HFFc6 (cell line): ENCODE measurements at places on chromosomes 4 and X. TPM values are rescaled to one million over a fixed set of nuclear protein-coding genes. Genes with fewer than 3 reads are reported as not detected.

GRCh38 chrX:115533485-115533884, 27.5 kb upstream of the PLS3 start:
- no peaks in the 10 kb centered on the region for H3K36me3 ChIP-seq
- H3K4me1 ChIP-seq: peaks cover 41% of the 10 kb centered on the region
- H3K27me3 ChIP-seq: no peaks in the 10 kb centered on the region
- peak; percentile 2 for DNase-seq
- H3K4me3 ChIP-seq: no peak overlapping the region
- no peak overlapping the region; the same call in 1 of the 2 replicates for H3K27ac ChIP-seq

GRCh38 chr4:177118596-177118995, 191.1 kb upstream of the NEIL3 start:
- peak overlapping the region; percentile 48 for H3K27ac ChIP-seq
- H3K4me3 ChIP-seq: peak overlapping the region; percentile 46
- peak; percentile 95 for DNase-seq
- H3K27me3 ChIP-seq: no peaks in the 10 kb centered on the region
- H3K4me1 ChIP-seq: peaks cover 43% of the 10 kb centered on the region

DNA sequence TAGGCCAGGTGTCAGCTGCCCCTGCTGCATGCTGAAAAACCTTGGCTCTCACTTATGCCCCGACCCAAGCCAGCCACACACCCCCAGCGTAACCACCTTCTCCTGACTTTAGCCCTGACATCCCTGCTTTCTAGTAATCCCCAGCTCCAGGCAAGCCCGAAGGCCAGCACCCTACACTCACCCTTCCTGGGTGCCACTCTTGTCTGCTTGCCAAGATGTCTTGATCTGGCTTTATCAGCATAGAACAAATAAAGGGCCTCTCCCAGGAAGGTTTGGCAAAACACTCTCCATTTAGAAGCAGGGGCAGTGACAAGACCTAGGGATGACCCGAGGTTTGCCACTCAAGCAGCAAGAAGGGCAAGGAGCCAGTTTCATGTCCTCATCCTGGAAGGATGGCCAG, 6.8 kb upstream of the MAP9 start:
- H3K27me3 ChIP-seq: peaks cover 5% of the 10 kb centered on the region
- no peaks in the 10 kb centered on the region for H3K4me1 ChIP-seq
- no peaks in the 10 kb centered on the region for H3K36me3 ChIP-seq
- no peak for DNase-seq
- H3K4me3 ChIP-seq: no peak overlapping the region
- no peak overlapping the region for H3K27ac ChIP-seq

- H3K27ac ChIP-seq: no peak overlapping the region
- no peaks in the 10 kb centered on the region for H3K36me3 ChIP-seq
- peaks cover 20% of the 10 kb centered on the region for H3K4me1 ChIP-seq
- no peak for DNase-seq
Measured at GRCh38 chr4:99651811-99652485, 5.7 kb downstream of the C4orf54 start.

DNA sequence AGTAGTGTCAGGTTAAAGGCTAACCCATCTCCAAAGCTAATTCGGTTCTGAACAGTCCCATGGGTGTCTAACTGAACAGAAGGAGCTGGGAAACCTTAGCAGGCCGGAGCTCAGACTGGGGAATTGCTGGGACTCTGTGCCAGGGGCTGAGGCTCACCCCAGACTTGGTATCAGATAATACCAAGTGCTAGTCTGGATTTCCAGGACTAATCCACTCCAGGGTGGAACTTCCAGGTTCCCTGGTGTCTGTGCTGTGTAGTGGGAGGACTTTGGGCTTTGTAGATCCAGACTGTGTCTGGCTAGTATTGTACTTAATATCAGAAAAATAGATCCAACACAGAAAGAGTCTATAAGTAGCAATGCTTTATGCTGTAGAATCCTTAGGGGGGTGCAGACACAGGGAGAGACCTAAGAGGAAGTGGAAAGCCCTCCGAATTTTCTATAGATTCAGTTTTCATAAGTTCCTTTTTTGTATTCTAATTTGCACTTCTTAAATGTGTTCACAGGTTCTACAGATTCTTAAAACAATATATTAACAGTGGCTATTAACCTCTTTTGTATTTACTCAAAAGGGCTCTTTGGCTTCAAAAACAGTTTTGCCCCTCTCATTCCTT, 4.1 kb downstream of the ZNF827 start:
- H3K4me3 ChIP-seq: peak overlapping the region; percentile 96
- peak overlapping the region; percentile 97; the same call in 1 of the 2 replicates for H3K27ac ChIP-seq
- DNase-seq: no peak
- H3K36me3 ChIP-seq: peaks cover 5% of the 10 kb centered on the region; the same call in 1 of the 2 replicates
- H3K27me3 ChIP-seq: no peaks in the 10 kb centered on the region; the same call in 1 of the 2 replicates
- peaks cover 60% of the 10 kb centered on the region for H3K4me1 ChIP-seq

GRCh38 chrX:154534526-154535322, 11.9 kb downstream of the G6PD start:
- DNase-seq: peak; percentile 67
- peaks cover 4% of the 10 kb centered on the region; the same call in 1 of the 2 replicates for H3K4me1 ChIP-seq
- H3K27ac ChIP-seq: no peak overlapping the region; the same call in 1 of the 2 replicates
- peaks cover 5% of the 10 kb centered on the region; the same call in 1 of the 2 replicates for H3K36me3 ChIP-seq
- H3K27me3 ChIP-seq: peaks cover 3% of the 10 kb centered on the region

- no peaks in the 10 kb centered on the region; the same call in 1 of the 2 replicates for H3K27me3 ChIP-seq
- DNase-seq: no peak
Measured at GRCh38 chrX:120486786-120487185, 17.7 kb upstream of the LAMP2 start.

DNA sequence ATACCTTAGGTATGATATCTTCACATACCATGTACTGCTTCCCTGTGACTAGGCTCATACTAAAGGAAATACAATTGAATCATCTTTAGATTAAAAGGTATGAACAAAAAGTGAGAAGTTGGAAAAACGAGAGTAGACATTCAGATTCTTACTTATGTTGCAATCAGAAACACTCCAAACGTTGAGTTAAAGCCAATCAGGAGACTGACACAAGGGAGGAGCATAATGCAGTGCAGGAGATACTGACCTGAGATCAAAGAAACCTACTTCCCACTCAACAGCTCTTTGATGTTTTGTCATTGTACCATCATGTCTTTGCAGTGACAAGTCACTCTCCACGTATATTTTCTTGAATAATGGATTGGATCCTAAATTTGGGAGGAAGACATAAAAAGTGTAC, 8.9 kb upstream of the PCDH18 start:
- no peaks in the 10 kb centered on the region for H3K27me3 ChIP-seq
- H3K27ac ChIP-seq: peak overlapping the region; percentile 70; the same call in 1 of the 2 replicates
- H3K36me3 ChIP-seq: no peaks in the 10 kb centered on the region
- H3K4me3 ChIP-seq: peak overlapping the region; percentile 86

- H3K4me1 ChIP-seq: peaks cover 45% of the 10 kb centered on the region
- H3K27ac ChIP-seq: peak overlapping the region; percentile 24; the same call in 1 of the 2 replicates
- peaks cover 2% of the 10 kb centered on the region; the same call in 1 of the 2 replicates for H3K27me3 ChIP-seq
- peak; percentile 4 for DNase-seq
Measured at GRCh38 chrX:10052906-10053625, 85.9 kb downstream of the CLDN34 start.

- no peaks in the 10 kb centered on the region for H3K4me1 ChIP-seq
- H3K27me3 ChIP-seq: no peaks in the 10 kb centered on the region
- H3K27ac ChIP-seq: no peak overlapping the region
- DNase-seq: no peak
- no peaks in the 10 kb centered on the region for H3K36me3 ChIP-seq
- H3K4me3 ChIP-seq: no peak overlapping the region
Measured at GRCh38 chr4:65865489-65865888, 195.2 kb upstream of the EPHA5 start.

GRCh38 chr4:16082426-16083240, 1.2 kb downstream of the PROM1 start:
- H3K4me3 ChIP-seq: no peak overlapping the region
- peaks cover 58% of the 10 kb centered on the region for H3K27me3 ChIP-seq
- no peaks in the 10 kb centered on the region for H3K4me1 ChIP-seq
- H3K27ac ChIP-seq: no peak overlapping the region

GRCh38 chrX:103513476-103514108, 5.7 kb downstream of the RAB40A start:
- no peak overlapping the region for H3K4me3 ChIP-seq
- peak; percentile 21 for DNase-seq
- H3K27me3 ChIP-seq: no peaks in the 10 kb centered on the region
- H3K27ac ChIP-seq: no peak overlapping the region
- peaks cover 12% of the 10 kb centered on the region for H3K4me1 ChIP-seq

GRCh38 chr4:70991596-70991995, 1.9 kb upstream of the DCK start:
- no peak for DNase-seq
- peaks cover 39% of the 10 kb centered on the region for H3K4me1 ChIP-seq
- no peaks in the 10 kb centered on the region; the same call in 1 of the 2 replicates for H3K27me3 ChIP-seq
- H3K27ac ChIP-seq: no peak overlapping the region
- H3K4me3 ChIP-seq: no peak overlapping the region

GRCh38 chr4:44674471-44674870, 3.7 kb upstream of the GUF1 start:
- no peak overlapping the region for H3K27ac ChIP-seq
- H3K36me3 ChIP-seq: no peaks in the 10 kb centered on the region
- no peak for DNase-seq
- H3K27me3 ChIP-seq: peaks cover 5% of the 10 kb centered on the region; the same call in 1 of the 2 replicates
- peaks cover 12% of the 10 kb centered on the region for H3K4me1 ChIP-seq

- no peak overlapping the region for H3K27ac ChIP-seq
- no peaks in the 10 kb centered on the region for H3K36me3 ChIP-seq
- no peaks in the 10 kb centered on the region for H3K27me3 ChIP-seq
- peaks cover 11% of the 10 kb centered on the region for H3K4me1 ChIP-seq
- DNase-seq: no peak
Measured at GRCh38 chrX:134780908-134781307, 122.6 kb upstream of the PLAC1 start.

Gene WDR17
- total RNA-seq: not detected in 3 replicates

Gene STARD8
- 2.1 to 3.6 TPM (median 3.2 TPM) in 3 replicates for total RNA-seq

Gene SRD5A3
- total RNA-seq: 10.9 to 17.8 TPM (median 14.6 TPM) in 3 replicates

DNA sequence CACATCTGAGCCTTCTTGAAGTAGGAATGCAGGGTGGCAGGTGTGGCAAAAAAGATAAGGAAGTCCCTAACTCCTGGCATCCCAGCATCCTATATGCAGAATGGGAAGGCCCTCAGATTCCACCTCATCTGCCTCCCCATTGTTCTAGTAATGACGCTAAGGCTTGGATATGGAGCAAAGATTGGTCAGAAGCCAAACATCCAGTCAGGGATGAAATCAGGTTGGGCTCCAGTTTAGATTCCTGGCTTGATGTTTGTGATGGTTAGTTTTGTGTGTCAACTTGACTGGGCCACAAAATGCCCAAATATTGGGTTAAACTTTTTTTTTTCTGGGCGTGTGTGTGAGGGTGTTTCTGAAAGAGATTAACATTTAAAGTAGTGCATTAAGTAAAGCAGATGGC, 39.6 kb upstream of the MAGEA4 start:
- H3K4me1 ChIP-seq: peaks cover 19% of the 10 kb centered on the region; the same call in 1 of the 2 replicates
- no peaks in the 10 kb centered on the region for H3K36me3 ChIP-seq
- no peak overlapping the region for H3K27ac ChIP-seq
- peaks cover 2% of the 10 kb centered on the region; the same call in 1 of the 2 replicates for H3K27me3 ChIP-seq

DNA sequence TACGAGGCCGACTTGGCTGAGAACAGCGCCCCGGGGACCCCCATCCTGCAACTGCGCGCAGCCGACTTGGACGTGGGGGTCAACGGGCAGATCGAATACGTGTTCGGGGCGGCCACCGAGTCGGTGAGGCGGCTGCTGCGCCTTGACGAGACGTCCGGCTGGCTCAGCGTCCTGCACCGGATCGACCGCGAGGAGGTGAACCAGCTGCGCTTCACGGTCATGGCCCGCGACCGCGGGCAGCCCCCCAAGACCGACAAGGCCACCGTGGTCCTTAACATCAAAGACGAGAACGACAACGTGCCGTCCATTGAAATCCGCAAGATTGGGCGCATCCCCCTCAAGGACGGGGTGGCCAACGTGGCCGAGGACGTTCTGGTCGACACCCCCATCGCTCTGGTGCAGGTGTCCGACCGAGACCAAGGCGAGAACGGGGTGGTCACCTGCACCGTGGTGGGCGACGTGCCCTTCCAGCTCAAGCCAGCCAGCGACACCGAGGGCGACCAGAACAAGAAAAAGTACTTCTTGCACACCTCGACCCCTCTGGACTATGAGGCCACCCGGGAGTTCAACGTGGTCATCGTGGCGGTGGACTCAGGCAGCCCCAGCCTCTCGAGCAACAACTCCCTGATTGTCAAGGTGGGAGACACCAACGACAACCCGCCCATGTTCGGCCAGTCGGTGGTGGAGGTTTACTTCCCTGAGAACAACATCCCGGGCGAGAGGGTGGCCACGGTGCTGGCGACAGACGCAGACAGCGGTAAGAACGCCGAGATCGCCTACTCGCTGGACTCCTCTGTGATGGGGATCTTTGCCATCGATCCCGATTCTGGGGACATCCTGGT, 2.4 kb downstream of the PCDH7 start:
- H3K4me3 ChIP-seq: no peak overlapping the region
- H3K36me3 ChIP-seq: no peaks in the 10 kb centered on the region; the same call in 1 of the 2 replicates
- no peak overlapping the region for H3K27ac ChIP-seq
- H3K27me3 ChIP-seq: peaks cover 26% of the 10 kb centered on the region
- H3K4me1 ChIP-seq: peaks cover 34% of the 10 kb centered on the region
- DNase-seq: no peak

Gene FAM120C
- 8.1 to 10.0 TPM (median 8.2 TPM) in 3 replicates for total RNA-seq

GRCh38 chrX:100350704-100351489, 59.2 kb downstream of the PCDH19 start:
- no peak overlapping the region for H3K27ac ChIP-seq
- H3K4me3 ChIP-seq: no peak overlapping the region
- DNase-seq: no peak
- H3K36me3 ChIP-seq: no peaks in the 10 kb centered on the region

DNA sequence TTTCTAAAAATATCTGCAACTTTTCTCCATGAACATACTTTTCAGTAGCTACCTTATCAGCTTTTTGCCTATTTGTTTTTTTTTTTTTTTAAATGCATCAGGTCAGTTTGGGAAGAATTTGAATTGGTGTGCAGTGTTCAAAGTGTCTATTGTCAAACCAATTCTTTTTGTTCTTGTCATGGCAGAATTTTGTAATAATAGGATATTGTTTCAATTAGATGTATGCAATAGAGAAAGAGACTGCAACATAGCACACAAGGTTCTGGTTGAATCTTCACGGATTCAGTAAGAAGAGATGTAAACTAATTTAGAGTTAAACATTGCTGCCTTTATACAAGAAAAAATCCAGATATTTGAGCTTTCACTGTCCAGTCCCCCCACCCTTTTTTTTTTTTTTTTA, 277.1 kb downstream of the GRID2 start:
- H3K4me3 ChIP-seq: no peak overlapping the region
- H3K27me3 ChIP-seq: no peaks in the 10 kb centered on the region
- no peak overlapping the region for H3K27ac ChIP-seq
- no peak for DNase-seq
- H3K4me1 ChIP-seq: no peaks in the 10 kb centered on the region

Gene PRKG2
- not detected in 3 replicates for total RNA-seq
